ENCODE measurements at places on chromosomes 3 and 15. TPM values are rescaled to one million over a fixed set of nuclear protein-coding genes. Genes with fewer than 3 reads are reported as not detected.

KLHL6 gene
- 1.5 TPM for polyA plus RNA-seq

HDC gene
- polyA plus RNA-seq = 1.2 TPM

HHLA2 gene
- polyA plus RNA-seq = not detected

SLC27A2 gene
- 0.09 TPM for polyA plus RNA-seq

GRCh38 chr3:152849996-152850578, 15.2 kb downstream of the P2RY1 start:
- DNase-seq = no peak

GRCh38 chr3:43222590-43222989, 63.8 kb upstream of the SNRK start:
- DNase-seq = no peak

GRCh38 chr15:90354986-90355385, 2.9 kb downstream of the ZNF774 start:
- no peak for DNase-seq

DNA sequence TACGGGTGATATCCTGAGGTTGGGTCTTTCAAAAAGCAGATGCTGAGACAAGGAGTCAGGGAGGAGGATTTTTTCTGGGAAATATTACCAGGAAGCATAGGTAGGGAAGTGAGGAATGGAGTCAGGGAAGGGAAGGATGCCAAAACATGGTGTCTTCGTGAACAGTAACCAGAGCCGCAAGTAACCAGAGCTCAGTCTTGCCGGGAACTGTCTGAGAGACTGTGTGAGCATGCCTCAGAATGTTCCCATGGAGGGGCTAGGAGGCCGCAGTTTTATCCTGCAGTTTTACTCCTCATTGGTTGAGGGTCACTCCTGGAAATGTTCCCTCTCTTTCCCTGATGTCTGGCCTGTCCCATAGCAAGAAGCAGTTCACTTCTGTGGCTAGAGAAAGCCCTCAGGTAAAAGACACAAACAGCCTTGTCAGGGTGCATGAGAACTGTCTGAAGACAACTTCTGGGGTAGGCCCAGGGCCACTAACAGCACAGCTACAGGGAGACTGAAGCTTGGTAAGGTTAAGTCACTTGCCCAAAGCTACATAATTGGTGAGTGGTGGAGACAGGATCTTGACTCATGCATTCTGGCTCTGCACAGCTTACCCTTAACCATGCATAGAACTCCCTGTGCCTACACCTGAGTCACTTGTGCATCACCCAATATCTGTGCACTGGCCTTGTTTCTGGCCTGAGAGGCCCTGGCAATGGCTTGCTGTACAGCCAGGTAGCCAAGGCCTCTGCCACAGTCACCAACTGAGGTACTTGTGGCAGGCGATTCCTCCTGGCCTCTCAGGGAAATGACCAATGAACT, 76.3 kb upstream of the FRMD4B start:
- DNase-seq = no peak

GRCh38 chr3:169750665-169751064, 14.2 kb downstream of the TERC start:
- DNase-seq = no peak

DNA sequence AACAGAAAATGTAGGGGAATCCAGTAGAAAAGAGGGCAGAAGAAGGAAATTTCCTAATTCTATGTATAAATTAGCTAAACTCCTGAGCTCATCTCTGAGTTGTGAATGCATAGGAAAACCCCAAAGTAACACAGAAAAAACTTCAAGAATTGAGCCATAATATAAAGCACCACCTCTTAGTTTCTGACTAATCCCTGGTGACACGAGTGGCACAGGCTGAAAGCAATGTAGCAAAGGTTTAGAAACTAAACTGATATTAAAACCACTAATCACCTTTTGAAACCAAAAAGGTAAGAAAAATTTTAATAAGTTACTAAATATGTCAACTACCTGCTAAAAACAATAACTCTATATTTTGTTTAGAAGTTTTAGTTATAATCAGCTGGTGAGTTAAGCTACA, 255.6 kb upstream of the NECTIN3 start:
- DNase-seq = no peak

GRCh38 chr15:66907826-66908743, 157.3 kb upstream of the SMAD3 start:
- DNase-seq = peak; percentile 28

DNA sequence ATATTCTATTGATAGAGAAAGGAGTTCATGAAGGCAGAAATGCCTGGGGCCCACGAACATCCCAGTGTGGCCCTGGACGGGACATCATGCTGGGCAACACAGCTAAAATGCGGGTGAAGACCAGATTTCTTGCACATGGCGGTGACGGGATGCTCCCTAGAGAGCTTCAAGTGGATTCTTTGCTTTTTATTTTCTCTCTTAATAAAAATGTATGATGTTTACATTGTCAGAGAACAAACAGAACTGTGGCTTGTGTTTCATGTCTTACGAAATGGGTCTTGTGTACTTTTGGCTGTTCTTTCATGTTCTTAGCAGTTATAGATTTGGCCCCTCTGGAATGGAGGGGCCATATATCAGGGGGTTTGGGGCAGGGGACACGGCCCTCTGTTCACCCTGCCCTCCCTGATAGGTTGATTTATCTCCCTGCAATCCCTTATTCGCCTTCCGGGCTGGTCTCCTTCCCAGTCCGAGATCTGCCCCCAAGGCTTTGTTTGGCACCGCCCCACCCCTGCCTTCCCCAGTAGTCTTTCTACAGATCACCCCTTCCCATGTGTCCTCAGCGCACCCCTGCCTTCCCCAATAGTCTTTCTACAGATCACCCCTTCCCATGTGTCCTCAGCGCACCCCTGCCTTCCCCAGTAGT, 68.7 kb upstream of the CGNL1 start:
- DNase-seq = no peak

DNA sequence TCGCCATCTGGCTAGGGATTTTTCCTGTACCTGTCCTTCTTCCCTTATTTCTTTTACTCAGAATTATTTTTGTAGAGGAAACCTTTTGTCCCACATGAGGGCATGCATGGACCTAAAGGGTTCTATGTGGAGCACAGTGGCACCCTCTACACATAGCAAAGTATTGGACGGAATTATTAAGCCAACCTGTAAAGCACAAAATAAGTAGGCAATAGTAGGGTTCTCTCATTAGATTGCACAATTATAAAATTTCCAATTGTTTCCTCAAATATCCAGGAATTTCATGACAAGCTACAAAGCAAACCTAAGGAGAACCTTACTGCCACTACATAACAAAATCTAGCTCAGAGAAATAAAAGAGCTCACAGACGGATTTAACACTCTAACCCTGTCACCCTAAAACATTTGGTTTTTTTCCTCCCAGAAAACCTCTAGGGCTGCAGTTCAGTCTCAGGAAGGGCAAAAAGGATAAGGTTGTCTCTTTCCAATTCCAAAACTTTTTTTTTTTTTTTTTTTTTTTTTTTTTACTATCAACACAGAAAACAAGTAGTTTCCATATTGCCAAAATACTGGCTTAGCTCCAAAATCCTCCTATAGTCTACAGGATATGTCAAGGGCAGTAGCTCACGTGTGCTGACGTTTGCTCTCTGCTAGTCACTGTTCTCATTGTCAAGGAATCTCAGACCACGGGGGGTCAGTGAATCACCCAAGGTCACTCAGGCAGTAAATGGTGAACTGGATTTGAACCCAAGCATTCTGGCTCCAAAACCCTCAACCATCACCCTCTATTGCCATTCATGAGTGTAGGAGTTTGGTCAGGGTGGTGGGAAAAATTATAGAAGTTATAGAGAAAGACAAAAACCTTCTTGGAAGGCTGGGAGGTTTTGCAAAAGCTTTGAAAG, 52.3 kb downstream of the NCEH1 start:
- no peak for DNase-seq

- DNase-seq = no peak
Measured at GRCh38 chr3:129557548-129557894, 14.5 kb downstream of the H1-8 start.

DNA sequence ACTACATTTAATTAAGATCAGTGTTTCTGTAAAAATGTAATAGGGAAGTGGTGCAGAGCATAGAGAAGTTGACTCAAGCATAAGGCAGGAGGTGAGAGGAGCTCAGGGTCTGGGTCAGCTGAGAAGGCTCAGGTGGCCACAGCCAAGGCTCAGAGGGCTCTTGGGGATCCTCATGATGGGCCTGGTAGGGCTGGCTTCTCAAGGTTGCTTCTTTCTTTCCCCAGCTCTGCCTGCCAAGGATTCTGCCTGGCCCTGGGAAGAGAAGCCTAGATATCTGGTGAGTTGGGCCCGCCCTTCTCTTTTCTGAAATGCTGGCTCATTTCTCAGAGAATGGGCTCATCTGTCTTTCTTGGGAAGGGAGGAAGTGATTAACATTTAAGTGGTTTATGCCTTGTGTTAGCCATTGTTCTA, 6.5 kb downstream of the ZNF589 start:
- no peak for DNase-seq

DNA sequence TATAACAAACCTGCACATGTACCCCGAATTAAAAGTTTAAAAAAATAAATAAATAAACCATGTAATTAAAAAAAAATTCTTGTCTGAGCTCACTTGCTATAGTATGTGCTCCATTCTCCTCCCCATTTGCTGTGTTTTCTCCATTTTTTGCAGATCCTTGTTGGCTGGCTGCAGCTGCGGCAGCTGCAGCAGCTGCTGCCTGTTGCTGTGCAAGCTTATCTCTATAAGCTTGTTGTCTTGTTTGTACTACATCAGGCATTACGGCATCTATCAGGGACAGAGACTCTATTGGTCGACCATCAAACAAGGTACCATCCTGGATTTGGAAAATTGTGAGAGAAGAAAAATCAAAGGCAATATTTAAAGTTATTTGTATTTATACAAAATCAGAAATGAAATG, 145.9 kb downstream of the TBL1XR1 start:
- no peak for DNase-seq
